Cardiac septum (tissue), 1 donor: ENCODE measurements at places on chromosomes 12 and 14.

DNA sequence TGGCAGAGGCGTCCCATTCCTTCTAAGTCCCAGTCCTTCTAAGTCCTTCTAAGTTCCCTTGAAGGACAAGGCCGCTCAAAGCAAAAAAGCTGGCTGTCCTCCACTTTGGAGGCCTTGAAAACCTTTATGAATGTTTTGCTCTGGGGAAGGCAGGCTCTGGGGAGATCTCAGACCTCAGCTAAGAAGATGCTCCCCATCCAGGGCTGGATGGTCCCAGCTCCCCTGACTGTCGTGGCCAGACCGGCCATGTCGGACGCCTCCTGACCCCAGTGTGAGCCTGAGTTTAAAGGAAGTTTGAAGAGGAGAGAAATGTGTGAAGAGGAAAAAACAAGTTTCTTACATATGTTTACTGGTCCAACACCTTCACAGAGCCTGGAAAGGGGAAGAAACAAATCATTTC lies 5.9 kb downstream of the KRT84 start:
- DNase-seq, result no peak

- no peak for DNase-seq
These were observed 62.7 kb upstream of the PTGR2 start for GRCh38 chr14:73788701-73789551.

DNA sequence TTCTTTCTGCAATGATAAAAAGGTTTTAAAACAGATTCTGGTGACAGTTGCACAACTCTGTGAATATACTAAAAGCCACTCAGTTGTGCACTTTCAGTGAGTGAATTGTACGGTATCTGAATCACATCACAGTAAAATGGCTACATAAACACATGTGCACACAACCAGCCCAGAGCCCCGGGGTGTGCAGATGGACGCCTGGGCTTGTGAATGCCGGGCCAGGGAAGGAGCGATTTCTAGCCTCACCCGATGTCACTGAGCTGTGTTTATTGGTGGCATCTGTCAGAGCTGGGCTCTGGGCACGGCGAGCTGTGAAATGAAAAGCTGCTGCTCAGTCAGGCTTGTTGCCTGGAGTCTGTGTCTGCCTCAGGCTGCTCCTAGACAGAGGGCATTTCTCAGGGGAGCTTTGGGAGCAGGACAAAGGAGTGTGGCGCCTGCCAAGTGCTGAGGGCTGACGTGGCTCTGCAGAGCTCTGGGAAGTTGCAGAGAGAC lies 25.9 kb downstream of the RHOF start:
- DNase-seq, result no peak

DNA sequence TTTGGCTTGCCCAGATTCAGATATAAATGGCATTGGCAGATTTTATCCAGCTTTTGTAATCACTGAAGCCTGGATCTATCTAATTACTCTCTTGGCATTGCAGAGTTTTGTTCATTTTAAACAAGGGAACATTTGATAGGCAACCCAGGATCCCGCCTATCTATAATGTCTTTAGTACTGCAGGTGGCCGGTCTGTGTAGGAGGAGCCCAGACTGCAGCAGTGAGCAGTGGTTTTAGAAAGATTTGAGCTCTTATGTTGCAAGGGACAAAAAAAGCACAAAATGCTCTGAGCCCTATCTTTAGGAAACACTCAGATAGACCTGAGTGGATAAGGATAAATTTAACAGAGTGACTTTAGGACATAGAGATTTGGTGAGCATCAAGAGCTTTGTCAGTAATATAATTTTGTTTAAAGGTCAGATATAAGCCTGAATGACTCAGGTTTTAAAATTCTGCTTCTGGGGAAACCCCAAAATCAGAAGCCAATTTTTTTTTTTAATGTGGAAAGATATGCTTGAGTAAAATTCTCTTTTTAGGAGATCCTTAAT lies 165.5 kb downstream of the SLC5A8 start:
- DNase-seq, result no peak

DNA sequence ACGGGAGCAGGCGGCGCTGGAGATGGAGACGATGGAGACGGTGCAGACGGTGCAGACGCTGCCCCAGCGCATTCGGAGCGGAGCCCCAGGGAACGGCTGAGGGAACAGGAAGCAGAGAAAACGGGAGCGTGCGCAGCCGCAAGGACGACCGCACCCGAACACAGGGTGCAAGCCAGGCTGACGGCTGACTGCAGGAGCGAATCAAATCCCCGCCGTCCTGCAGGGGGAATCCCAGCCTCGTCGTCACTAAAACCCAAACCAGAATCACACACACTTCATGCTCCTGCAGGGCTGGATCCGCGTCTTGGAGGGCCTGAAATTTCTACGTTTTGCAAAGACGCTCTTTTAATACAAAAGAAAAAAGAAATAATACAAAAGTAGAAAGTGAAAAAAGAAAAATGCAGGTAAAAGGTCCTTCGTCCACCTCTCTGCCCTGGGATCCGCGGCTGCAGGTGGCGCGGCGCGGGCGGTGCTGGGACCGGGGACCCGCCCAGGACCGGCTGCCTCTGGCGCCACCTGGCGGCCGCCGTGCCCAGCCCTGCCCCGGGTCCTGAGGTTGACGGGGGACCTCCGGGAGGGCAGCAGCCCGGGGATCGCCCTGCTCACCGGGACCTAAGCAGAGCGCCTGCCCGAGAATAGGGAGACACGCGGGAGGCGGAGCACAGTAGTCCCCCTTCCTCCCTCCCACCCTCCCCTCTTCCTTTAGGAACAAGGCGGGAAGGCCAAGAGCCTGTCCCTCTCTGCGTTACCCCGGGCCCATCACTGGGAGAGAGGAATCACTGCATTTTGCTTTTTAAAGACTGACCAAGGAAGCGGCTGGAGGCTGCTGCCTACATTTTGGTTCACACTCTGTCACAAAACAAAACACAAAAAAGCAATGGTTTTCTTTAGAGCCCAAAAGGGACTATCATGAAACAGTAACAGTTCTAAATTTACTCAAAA lies 20.1 kb downstream of the STX2 start:
- DNase-seq, result peak; percentile 84

GRCh38 chr12:32076941-32077340 lies 29.7 kb upstream of the BICD1 start:
- DNase-seq, result no peak

- DNase-seq, result no peak
These were observed 54.2 kb downstream of the RPAP3 start for GRCh38 chr12:47651368-47652254.

GRCh38 chr14:61573748-61574513 lies 121.4 kb upstream of the HIF1A start:
- DNase-seq, result no peak

GRCh38 chr12:108583991-108584390 lies 13.9 kb downstream of the TMEM119 start:
- no peak for DNase-seq

- DNase-seq, result no peak
These were observed 20.2 kb downstream of the KRT8 start for GRCh38 chr12:52884526-52885293.

DNA sequence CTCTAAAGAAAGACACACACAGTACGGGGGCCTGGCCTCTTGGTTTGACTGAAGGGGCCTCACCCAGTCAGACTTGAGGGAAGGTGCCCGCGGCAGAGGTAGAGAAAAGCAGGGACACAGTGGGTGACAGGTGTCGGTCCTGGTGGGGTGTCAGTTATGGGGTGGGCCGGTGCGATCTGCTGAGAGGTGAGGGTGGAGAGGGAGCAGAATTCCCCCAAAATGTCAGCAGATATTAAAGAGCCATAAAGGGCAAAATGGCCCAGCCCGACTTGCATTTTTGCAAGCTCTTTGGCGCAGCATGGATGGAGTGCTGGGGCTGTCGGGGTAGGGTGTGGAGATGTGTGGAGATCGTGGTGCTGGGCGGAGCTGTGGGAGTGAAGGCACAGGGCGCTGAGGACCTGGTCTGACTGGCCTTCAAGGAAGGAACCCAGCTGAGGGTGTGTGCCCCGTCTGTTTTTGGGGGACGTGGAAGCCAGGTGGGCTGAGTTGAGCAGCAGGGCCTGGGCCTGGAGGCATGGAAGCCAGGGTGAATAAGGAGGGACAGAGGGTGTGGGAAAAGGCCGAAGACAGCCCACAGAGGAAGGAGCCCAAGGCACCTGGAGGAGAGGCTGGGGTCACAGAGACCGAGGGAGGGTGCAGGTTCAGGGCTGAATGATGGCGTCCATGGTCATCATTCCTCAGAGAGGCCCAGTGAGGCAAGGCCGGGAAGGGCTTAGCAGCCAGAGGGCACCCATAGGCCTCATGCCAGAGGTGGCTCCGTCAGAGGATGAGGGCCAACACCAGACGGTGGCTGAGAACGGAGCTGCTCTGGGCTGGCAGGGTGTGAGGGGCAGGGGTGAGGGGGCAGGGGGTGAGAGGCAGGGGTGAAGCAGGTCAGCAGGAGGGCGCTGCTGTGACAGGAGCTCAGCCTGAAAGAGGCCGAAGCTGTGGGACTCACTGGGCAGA lies 48.2 kb upstream of the DYNC1H1 start:
- DNase-seq, result no peak

GRCh38 chr12:130655881-130656280 lies 60.2 kb downstream of the RIMBP2 start:
- DNase-seq, result no peak

- no peak for DNase-seq
These were observed 170.7 kb upstream of the EEA1 start for GRCh38 chr12:93099792-93100191.

DNA sequence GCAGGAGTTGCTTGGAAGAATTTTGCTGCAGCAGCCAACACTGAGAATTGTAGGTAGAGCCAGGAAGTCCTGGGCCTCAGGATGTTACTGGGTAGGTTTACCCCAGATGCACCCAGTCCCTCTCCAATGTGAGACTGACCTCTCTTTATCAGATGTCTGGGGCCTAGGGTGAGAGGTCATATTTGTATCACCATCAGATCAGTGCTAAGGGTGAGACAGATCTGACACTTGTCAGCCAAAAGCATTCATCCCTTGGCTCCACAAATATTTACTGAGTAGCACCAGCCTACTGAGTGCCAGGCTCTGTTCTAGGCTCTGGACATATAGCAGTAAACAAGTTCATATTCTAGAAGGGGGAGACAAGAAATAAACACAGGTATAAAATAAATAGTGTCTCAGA lies 4.3 kb downstream of the TROAP start:
- DNase-seq, result no peak

DNA sequence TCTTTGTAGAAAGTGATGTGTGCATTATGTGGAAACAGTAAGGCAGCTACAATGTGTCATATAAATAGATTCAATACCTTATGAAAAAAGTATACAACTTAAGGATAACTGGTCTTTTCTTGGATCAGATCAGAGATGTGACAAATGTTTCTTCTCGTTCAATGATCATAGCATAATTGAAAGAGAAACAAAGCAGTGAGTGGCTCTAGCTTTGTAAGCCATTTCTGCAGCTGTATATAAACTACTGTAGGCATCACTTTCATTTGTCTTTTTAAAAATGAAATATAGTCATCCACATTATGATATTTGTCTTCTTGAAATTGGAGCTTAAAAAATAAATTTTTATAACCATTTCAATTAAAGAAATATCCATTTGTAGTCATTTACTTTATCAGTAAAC lies 63.8 kb upstream of the LMO3 start:
- DNase-seq, result no peak

GRCh38 chr12:68665016-68665569 lies 21.7 kb upstream of the NUP107 start:
- no peak for DNase-seq

DNA sequence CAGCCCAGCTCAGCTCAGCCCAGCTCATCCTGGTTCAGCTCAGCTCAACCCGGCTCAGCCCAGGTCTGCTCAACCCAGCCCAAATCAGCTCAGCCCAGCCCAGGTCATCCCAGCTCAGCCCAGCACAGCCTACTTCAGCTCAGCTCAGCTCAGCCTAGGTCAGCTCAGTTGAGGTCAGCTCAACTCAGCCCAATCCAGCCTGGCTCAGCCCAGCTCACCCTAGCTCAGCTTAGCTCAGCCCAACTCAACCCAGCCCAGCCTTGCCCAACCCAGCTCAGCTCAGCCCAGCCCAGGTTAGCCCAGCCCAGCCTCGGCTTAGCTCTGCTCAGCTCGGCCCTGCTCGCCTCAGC lies 332.3 kb downstream of the TMEM121 start:
- DNase-seq, result peak; percentile 62
